ENCODE measurements at places on chromosomes 5 and 9.

GRCh38 chr5:181239062-181239663 is 4.5 kb downstream of the RACK1 start:
- no peak for DNase-seq

DNA sequence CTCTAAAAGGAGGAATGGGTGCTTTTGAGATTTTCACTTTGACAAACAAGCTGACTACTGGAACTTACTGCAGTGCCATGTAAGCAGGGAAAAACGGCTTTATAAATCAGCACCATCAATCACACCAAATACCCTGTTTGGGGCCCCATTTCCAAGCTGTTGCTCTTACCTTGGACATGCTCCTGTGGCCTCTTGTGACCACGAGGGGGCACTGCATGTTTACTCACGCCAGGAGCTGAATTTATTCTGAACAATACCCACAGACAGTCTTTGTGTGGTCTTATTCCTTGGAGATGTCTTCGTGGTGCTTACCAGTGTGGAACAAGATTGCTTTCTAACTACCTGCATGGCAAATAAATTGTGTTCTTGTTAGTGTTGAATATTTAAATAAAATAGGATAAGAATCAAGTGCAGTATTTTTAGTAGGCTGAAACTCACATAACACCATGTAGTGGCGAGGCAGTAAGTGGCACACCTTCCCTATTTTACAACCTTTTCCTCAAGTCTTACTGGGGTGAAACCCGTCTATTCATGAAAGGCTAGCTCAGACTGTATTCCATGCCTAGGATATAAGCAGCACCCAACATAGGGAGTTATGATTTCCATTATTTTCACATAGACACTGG is 155.5 kb upstream of the NMUR2 start:
- DNase-seq = peak; percentile 48

DNA sequence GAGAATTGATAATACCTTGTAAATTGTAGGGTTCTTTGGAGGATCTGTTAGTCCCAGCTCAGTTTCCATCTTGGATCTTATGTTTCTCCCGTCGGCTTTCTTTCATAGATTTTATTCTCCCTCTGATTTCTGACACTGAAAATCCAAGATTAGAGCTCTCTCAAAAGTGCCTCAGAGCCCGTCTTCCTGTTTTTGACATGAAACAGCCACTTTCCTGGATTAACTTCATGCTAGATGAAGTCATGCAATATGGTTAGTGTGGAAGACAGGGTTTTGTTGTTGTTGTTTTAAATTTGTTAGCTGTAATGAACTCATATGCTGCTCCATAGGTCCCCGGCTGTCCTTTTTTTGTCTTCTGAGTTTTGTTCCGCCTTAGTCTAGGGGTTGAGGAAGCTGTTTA is 51.6 kb upstream of the ZFR start:
- DNase-seq = no peak

- DNase-seq = no peak
These were observed 621 bp downstream of the SEC16A start for GRCh38 chr9:136482046-136482792.

- DNase-seq = no peak
These were observed 51.2 kb downstream of the ADAMTS19 start for GRCh38 chr5:129511291-129511690.

GRCh38 chr5:132003170-132003744 is 8.2 kb downstream of the ACSL6 start:
- peak; percentile 42 for DNase-seq

GRCh38 chr9:83599071-83599470 is 23.9 kb upstream of the IDNK start:
- DNase-seq = no peak

- DNase-seq = no peak
These were observed 1983.5 kb upstream of the C9orf72 start for GRCh38 chr9:29556746-29557145.

GRCh38 chr5:138663009-138663408 is 87.8 kb upstream of the HSPA9 start:
- no peak for DNase-seq

DNA sequence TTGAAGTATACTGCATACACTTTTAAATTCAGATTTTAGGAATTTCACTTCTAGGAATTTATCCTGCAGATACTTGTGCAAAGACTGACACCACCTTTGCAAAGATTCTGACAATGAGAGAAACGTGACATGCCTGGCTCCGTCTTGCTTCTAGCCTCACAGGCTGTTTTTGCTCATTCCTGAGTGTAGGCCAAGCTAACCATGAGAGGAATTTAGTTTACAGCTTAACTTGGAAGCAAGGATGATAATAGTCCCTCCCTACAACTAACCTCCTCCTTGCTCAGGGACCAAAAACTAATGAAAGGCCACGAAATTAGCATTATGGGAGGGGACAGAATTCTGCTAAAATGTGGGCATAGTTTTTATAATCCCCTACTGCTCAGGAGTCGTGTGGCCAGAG is 31.1 kb downstream of the C5orf22 start:
- no peak for DNase-seq

DNA sequence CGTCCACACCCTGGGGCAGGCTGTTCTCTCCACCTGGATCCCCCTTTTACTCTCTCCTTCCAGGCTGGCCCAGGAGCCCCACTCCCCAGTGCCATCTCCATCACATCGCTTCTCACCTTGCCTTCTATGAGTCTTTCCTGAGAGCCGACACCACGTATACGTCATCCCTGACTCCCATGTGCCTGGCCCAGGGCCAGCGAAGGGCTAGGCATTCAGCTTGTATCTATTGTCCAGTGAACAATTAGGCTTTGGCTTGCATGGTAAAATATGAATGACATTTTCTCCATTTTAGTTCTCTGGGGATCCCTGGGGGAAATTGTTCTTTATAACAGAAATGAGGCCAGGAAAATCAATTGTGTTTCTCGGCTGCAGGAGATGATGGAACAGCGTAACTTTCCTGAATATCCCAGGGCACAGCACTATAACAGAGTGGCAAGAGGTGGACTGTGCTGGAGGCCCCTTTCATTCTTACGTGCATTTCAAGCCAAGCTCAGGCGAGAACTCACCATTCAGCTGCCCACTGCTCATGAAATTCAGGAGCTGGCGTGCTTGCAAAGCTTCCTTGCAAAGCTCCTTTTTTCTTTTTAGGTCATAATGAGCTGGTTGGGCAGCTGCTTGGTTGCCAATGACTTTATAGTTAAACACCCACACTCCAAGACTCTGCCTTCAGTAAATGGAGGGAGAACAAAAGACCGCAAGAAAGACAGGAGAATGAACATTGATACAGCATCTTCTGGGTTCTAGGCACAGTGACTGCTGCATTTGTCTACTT is 37.7 kb downstream of the NSG2 start:
- no peak for DNase-seq

DNA sequence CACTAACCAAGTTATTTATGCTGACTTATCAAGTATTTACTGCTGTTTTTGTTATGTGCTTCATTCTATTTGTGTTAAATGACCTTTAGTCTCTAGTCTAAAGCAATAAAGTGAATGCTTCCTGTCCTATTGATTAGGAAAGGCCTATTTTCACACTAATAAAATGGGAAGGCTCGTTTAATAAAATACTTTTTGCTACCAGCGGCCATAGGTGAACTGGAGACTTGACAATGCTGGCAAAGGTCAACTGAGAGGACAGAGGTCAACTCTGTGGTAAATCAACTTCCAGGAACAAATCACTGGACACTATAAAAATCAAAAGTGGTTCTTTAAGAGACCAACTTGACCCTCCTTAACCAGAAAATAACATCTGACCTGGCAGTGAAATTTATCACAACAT is 634.3 kb downstream of the ISL1 start:
- no peak for DNase-seq

- no peak for DNase-seq
These were observed 91.5 kb downstream of the APBA1 start for GRCh38 chr9:69580582-69581214.

DNA sequence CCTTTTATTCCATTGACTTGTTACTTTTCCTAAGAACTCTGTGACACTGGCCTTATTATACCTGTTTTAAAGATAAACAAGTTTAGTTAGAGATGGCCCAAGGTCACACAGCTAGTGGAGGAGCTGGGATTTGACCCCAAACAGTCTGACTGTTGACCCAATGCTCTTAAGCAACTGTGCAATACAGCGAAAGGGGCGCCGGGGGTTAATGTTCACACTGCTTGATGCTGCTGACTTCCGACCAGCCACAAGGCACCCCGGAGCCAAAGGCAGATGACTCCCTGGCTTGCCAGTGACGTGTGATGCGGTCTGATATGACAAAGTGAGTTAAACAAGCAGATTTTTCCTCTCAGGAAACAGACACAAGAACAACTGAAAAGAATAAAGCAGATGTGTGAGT is 23.9 kb downstream of the PIK3R1 start:
- no peak for DNase-seq

DNA sequence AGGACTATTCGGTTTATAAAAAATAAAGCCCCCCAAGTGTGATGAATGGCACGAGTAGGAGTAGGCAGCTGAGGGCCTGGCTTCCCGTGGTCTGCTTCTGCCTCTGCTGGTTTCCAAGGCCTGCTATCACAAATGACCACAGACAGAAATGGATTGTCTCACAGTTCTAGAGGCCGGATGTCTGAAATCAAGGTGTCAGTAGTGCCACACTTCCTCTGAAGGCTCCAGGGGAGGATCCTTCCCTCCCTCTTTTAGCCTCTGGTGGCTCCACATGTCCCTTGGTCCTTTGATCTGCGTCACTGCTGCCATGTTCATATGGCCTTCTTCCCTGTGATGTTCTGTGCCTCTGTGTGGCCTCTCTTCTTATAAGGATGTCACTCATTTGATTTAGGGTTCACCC is 15.1 kb downstream of the PRKACG start:
- DNase-seq = no peak

DNA sequence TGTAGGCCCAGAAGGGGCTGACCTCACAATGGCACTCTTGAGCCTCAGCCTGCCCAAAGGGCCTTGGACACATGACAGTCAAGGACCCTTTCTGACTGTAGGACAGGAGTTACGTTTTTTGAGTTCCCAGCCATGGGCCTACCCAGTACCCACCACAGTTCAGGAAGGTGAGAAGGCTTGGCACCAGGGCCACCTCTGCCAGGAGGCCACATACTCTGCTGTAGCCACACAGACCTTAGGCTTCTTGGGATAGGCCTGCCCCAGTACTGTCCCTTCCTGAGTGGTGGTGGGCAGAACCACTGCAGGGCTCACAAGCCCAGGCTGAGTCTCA is 12.8 kb downstream of the PDLIM4 start:
- no peak for DNase-seq

DNA sequence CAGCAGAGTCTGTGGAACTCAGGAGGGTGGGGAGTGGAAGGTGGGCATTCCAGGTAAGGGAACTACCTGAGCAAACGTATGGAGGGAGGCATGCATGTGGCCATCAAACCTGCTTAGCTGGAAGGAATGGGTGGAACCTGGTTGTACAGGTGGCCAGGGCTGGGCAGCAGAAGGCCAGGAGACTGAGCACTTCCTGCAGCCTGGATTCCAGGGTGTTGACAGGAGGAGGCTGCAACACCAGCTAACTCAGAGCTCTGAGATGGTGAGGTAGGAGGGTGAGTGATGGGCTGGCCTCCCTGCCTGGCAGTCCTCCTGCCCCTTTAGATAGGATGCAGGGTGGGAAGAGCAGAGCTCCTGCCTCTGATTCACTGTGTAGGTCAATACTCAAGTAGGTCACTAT is 92.5 kb upstream of the CPEB4 start:
- no peak for DNase-seq

GRCh38 chr5:69113851-69114250 is 20.0 kb downstream of the SLC30A5 start:
- no peak for DNase-seq

- no peak for DNase-seq
These were observed 8.2 kb downstream of the CEP120 start for GRCh38 chr5:123414974-123415373.

GRCh38 chr9:128392302-128393144 is 21.3 kb downstream of the URM1 start:
- no peak for DNase-seq

DNA sequence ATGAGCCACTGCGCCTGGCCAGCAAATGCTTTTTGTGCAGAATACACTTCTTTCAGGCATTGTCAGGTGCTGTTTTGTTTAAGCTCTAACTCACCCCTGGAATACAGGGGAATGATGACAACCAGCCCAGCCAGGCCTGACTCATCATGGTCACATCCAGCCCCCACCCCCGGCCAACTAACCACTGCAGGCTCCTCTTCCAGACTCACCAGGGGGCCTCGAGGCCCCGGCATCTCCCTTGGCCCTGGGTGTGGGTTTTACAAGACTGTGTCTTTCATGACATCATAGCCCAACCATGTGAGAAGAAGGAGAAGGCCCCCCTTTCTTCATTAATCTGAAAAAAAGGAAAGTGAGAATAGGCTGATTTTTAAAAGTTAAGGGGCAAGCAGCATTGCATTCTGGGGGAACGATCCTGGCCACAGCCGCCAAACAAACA is 35.5 kb downstream of the OLFML2A start:
- peak; percentile 89 for DNase-seq

DNA sequence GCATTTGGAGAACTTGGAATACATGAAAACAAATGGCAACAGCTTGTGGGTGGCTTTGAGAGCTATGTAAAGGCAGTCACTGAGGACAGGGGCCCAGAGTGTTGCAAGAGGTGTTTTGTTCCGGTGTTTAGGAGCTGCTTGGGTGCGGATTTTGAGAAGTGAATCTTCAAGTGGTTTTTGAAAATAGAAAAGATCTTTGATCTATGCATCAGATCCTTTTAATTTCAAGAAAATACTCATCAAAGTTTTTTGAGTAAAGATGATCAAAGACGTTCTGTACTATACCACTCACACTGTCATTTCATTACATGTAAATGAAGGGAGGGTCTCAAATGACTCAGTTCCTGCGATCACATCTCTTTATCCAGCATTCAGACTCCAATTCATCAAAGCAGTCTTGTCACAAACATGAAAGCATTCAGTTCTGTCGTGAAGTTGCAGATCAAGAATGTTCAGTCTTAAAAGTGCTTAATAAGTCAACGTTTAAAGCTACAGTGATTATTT is 112.5 kb downstream of the WDR41 start:
- no peak for DNase-seq

GRCh38 chr5:65034813-65035209 is 266.1 kb downstream of the CWC27 start:
- DNase-seq = no peak

DNA sequence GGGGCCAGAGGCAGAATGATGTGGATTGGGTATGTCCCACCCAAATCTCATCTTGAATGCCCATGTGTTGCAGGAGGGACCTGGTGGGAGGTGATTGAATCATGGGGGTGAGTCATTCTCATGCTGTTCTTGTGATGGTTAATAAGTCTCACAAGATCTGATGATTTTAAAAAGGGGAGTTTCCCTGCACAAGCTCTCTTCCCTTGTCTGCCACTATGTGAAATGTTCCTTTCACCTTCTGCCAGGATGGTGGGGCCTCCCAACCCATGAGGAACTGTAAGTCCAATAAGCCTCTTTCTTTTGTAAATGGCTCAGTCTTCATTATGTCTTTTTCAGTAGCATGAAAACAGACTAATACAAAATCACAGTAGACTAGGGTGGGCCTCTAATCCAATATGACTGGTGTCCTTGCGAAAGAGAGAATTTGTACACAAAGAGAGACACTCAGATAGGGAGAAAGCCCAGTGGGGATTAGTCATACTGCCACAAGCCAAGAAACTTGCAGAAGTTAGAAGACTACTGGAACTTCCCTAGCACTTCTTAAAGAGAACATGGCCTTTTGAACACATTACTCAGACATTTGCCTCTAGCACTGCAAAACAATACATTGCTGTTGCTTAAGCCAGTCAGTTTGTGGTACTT is 68.4 kb downstream of the ANXA1 start:
- DNase-seq = no peak

All from left hindlimb (tissue), 1 donor.